Cardiac muscle cell (in vitro differentiated cells and primary cell): ENCODE measurements at places on chromosomes 11 and 22.
A peak's percentile ranks its signal among the peaks of the same experiment; 100 is the strongest.

DNA sequence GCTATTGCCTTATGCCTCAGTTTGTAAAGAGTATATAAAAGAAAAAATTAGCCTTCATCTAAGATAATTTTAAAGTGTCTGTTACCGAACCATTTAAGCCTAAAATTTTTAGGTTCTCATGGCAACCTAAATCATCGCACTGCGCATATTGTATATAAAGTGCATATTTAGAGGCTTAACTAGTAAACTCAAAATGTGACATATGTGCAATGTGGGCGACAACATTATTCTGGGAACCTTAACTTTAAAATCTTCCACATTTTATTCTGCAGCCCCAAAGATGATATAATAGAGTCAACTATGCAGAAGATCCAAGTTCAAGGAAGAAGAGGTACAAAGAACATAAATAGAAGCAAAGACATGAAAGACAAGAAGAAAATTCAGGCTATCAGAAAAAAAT is 23.0 kb downstream of the CELF1 start:
- DNase-seq = no peak

DNA sequence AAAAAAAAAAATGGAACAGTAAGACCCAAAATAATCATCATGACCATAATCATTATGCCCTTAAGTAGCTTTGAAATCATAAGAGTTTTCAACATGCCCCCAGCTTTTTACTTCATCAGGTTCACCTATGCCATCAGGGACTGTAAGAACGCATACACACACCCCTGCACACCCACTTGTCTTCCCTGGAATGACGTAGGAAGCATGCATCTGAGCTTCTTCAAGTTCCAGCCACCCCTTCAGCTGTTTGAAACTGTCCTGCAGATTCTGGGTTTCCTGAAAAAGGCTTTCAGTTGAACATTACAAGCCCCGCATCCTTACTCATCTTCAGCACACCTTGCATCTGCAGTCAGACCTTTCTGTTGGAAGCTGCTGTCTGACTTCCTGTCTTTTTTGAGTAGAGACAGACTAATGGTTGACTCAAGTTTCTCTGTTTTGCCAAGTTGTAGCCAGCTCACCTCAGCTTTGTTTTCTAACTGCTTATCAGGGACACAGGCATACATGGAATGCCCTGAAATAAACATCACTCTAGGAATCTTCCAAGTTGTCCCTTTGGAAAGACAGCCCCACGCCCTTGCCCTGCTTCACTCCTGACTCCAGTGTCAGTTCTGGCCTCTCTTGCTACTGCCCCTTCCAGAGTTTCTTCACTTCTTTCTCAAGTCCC is 37.0 kb downstream of the ARHGAP1 start:
- no peak for DNase-seq

GRCh38 chr11:118547132-118547531 is 16.1 kb downstream of the TMEM25 start:
- DNase-seq = no peak

DNA sequence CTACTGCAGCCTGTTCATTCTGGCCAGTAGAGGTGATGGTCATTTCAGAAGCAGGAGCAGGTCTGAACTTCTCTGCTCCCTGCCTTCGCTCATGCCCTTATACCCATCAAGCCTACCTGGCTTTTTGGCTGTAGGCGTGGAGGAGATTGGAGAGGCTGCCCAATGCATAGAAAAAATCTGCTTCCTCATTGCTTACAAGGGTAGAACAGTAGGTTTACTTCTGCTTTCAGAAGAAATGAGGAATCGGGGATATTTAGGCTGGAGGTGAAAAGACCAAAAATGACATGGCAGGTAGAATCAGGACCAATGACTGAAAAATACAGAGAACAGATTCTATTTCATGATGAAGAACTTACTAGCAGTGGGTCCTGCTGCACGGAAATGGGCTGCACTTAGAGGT is 72.9 kb upstream of the YWHAH start:
- DNase-seq = no peak

GRCh38 chr11:121672630-121673487 is 220.1 kb upstream of the SORL1-AS1 start:
- DNase-seq = peak; percentile 70

GRCh38 chr22:32562401-32562800 is 87.8 kb downstream of the FBXO7 start:
- no peak for DNase-seq

GRCh38 chr22:22215659-22216449 is 28.7 kb upstream of the VPREB1 start:
- no peak for DNase-seq
